HT1080 (cell line): ENCODE measurements at places on chromosomes 1 and 21. TPM values are rescaled to one million over a fixed set of nuclear protein-coding genes. Genes with fewer than 3 reads are reported as not detected.

The TTLL7 gene
- 2.8 and 4.0 TPM in 2 replicates for total RNA-seq

The STPG1 gene
- total RNA-seq, result 8.6 and 9.0 TPM in 2 replicates

The ARTN gene
- total RNA-seq, result 0.32 TPM in 1 of 2 replicates, not detected in the other

The HMGCS2 gene
- total RNA-seq, result not detected in 2 replicates

The TCHHL1 gene
- not detected in 2 replicates for total RNA-seq

The APCS gene
- not detected in 2 replicates for total RNA-seq

The B3GALT5 gene
- 2.2 and 3.5 TPM in 2 replicates for total RNA-seq

The MAP3K21 gene
- 6.1 and 6.4 TPM in 2 replicates for total RNA-seq

DNA sequence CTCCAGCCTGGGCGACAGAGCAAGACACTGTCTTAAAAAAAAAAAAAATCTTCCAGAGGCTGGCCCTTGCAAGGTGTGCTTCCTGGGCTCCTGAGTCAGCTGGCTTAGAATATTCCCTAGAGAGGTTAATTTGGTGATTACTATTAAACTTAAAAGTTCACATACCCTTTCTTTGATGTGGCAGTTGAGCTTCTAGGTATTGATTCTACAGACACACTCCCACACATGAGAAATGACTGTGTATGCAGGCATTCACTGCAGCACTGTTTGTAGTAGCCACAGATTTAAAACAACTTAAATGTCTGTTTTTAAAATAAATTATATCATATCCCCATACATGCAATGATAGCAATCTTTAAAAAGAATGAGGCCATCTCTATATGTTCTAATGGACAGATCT lies 93.4 kb downstream of the GDAP2 start:
- no peak for DNase-seq

DNA sequence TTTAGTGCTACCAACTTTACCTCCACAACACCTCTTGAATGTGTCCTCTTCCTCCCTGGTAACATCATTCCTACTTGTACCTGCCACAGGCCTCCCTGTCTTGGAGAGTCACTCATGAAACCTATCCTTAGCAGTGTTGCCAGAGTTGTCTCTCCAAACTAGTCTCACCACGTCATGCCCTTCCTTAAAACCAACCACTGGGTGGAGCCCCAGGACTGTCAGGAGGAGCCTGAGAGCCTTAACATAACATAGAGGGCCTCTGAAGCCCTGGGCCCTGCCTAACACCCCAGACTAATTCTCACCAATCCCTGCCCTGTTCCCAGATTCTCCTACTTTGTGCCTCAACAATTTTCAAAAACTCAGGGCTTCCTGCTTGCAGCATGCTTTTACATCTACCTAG lies 65.3 kb downstream of the ZNF697 start:
- DNase-seq, result peak; percentile 57

DNA sequence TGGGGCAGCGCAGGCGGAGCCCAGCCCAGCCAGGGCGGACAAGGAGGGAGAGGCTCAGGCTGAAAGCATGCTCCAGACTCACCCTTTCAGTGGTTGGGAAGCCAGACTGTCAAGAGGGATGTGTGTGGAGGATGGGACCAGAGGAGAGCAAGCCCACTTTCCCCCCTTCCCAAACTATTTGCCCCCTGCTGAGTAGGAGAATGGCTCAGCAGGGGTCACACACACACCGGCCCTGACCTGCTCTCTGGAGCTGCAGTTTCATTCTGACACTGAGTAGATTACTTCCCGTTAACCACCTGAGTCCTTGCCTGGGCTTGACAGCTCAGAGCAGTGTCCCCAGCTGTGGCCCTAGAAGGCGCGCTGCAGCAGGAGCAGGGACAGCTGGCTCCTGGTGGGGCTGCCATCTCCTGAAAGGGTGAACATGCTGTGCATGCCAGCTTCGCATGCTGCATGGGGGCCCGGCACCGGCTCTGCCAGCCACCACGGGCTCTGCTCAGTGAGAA lies 51.6 kb upstream of the CNTN2 start:
- no peak for DNase-seq

DNA sequence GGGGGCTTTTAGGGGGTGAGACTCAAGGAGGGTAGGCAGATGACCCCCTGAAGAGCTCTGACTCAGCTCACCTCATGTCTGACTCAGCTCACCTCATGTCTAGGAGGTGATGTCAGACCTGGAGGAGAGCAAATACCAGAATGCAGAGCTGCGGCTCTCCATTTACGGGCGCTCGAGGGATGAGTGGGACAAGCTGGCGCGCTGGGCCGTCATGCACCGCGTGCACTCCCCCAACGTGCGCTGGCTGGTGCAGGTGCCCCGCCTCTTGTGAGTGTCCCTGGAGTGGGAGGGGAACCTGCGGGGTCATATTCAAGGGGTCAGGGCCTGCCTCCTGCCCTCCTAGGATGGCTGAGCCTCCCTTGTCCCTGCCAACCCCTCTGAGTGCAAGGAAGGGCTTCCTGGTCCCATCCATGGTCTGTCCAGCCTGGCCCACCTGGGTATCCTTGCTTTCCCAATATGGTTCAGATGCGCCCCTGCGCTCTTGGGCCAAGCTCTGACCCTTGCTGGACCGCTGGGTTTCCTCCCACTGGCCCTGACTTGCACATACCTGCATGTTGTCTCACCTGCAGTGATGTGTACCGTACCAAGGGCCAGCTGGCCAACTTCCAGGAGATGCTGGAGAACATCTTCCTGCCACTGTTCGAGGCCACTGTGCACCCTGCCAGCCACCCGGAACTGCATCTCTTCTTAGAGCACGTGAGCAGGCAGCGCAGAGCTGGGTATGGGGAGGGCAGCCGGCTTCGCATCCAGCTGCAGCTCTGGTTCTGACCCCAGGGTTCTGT lies 9.1 kb downstream of the AMPD2 start:
- peak; percentile 68 for DNase-seq

GRCh38 chr1:208536212-208536611 lies 292.0 kb upstream of the PLXNA2 start:
- DNase-seq, result peak; percentile 56

DNA sequence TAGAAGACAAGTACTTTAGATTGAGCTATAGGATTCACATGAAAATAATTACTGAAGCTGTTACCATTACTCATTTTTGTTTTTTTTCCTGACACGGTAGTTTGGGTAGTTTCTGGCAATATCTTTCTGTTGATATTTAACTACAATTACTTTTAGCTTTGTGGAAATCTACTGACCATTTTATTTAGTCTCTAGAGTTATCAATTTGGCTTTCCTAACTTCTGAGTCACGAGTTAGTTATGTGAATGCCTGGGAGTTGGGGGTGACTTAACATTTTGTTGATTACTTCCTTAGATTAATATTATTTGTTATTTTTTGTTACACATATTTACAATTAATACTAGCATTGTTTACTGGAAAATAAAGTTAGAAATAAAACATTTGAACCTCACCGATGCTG lies 160.6 kb downstream of the HMCN1 start:
- DNase-seq, result no peak

DNA sequence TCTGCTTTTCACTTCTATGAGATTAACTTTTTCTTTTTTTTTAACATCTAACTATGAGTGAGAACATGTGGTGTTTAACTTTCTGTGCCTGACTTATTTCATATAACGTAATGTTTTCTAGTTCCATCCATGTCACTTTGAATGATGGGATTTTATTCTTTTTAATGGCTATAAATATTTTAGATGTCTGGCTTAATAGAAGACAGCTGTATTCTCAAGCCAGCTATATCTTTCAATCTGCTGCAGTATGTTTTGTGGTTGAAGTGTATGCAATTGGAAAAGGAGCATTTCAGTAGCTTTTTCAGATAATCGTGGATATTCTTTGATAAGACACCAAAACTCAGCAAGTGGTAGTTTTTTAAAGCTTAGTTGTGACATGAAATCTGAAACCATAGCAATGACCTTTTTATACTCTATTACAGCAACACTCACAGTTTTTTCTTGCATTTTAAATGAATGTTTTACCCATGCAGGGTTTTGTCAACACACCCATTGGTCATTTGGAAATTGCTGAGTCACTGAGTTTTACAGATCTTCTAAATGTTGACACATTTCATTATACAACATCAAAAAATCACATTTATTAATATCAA lies 5.7 kb upstream of the SVBP start:
- DNase-seq, result no peak

- no peak for DNase-seq
Measured at GRCh38 chr1:168397806-168398205, 117.1 kb downstream of the TBX19 start.

DNA sequence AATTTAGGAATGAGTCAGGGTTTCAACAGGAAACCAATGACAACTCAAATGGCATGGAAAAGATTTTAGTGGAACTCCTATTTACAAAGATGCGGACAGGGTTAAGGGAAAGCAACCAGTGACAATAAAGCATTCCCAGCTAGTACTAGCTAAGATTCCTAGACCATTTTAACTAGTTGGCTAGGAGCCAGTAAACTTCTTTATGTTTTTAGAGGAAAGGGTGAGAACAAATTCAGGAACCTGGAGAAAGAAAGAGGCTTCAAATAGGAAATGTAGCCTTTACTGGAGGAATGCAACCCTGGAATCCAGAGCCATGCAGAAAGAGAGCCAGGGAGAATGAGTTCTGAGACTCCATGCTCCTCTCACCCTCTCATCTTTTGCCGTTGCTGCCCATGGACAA lies 416.6 kb downstream of the KCTD3 start:
- DNase-seq, result no peak

GRCh38 chr1:102032534-102032933 lies 35.8 kb upstream of the OLFM3 start:
- DNase-seq, result no peak

GRCh38 chr1:23908453-23909341 lies 4.5 kb downstream of the CNR2 start:
- DNase-seq, result no peak

GRCh38 chr1:193614817-193615216 lies 428.4 kb upstream of the B3GALT2 start:
- DNase-seq, result peak; percentile 71

- DNase-seq, result no peak
Measured at GRCh38 chr1:68196676-68197075, 35.6 kb downstream of the WLS start.

DNA sequence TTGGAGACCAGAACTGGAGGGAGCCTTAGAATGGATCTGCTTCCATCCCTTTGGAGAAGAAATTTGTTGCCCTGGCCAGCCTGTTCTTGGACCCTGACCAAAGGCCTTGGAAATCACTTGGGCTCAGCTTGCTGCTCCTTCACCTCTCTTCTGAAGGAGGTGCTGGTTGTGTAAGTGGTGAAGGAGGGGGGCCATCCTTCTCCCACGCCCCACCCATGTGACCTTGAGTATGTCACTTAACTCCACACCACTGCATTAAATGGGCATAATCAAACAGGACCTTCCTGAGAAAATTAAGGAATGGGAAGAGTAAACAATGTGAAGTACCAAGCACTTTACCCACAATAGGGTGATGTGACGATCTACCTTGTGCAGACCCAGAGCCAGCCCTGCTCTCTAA lies 68.3 kb upstream of the GJB5 start:
- DNase-seq, result no peak

DNA sequence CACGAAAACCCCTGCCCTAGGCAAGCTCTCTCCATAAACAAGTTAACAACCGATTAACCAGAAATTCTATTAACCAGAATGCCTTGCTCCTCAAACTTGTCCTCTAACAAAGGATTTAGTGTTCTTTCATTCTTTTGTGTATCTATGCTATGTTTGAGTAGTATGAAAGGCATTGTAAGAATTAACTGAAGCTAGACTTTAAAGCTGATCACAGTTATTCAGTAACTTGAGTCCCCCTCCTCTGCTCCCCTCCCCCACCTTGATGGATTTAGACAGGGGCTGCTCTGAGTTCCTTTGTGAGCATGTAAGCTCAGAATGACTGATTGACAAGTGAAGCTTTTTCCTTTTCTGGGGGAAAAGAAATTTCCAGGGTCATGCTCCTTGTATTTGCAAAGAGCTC lies 257.6 kb downstream of the TTLL7 start:
- DNase-seq, result no peak

GRCh38 chr1:9309991-9310390 lies 17.3 kb downstream of the SPSB1 start:
- DNase-seq, result no peak
